Activated T-cell treated with anti-CD3 and anti-CD28 coated beads for 24 hours (primary cell): ENCODE measurements at places on chromosomes 5 and 9.

DNA sequence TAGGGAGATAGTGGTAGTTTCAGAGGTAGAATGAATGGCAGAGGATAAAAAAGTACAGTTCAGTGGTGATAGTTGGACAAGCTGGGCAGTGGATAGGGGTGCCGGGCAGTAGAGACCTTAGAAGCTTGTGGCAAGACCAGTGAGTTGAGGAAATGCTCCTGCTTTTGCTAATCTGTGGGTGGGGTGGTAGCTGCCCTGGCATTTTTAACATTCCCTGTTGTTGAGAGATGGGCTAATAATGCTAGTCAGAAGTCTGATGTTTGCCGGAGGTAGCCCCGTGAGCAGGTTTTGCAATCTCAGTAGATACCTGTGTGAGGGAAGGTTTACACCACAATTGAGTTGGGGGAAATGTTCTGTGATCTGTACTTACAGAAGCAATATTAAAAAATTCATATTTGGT is 91.1 kb downstream of the TRIO start:
- no peak for DNase-seq

DNA sequence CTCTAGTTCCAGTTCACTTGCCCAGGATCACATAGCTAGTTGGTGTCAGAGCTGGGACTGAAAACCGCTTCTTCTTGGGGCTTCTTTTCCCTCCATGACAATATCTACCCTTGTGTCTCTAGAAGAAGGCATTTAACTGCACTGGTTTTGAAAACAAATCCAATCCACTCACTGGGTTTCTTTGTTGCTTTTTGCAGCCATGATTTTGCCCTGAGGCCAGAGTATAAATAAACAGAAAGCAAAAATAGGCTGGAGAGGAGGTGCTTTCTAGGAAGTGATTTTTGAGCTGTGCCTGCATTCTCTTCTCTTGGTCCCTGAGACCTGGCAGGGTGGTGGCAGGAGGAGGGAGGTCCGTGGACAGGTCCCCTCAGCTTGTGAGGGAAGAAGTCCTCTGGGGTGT is 6.9 kb upstream of the TRIO start:
- no peak for DNase-seq

DNA sequence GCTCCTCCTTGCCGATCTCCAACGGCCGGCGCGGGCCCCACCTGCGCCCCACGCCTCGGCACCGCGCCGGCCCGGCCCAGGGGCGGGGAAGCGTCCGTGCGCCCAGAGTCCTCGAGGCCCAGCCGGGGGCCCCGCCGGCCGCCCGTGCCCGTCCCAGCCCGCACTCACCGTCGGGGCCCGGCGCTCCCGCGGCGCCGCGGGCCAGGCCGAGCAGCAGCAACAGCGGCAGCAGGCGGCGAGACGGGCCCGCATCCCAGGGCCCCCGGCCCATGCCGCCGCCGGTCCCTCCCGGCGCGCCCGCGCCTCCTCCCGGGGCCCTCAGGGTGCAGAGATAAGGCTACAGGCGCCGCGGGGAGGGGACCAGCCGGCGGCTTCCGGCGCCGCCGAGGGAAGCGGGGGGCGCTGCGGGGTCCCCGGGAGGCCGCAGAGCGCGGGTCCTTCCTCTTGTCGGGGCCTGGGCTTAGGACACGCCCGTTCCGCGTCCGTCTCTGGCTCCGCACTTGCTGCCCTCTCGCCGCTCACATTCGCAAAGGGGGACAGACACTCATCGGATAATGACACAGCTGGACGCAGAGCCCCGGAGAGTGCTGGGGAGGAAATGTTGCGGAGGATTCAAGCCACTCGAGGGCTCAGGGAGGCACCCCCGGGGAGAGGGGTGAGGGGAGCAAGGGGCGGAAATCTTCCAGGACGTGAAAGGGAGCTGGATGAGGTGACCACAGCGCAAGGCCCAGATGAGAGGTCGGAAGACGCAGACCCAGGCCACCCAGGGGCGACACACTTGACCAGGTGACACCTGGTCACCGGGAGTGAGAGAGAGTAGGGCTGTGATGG is at the start of gene SUSD1:
SUSD1 (minus strand) TSS at position 333 of the 831 bp plus-strand sequence; CDS start at position 271, 62 bp downstream.
- no peak for DNase-seq

- DNase-seq: no peak
These were observed 57.1 kb upstream of the PSD2 start for GRCh38 chr5:139738193-139739149.

GRCh38 chr9:31445960-31446359 is 938.5 kb upstream of the ACO1 start:
- no peak for DNase-seq

DNA sequence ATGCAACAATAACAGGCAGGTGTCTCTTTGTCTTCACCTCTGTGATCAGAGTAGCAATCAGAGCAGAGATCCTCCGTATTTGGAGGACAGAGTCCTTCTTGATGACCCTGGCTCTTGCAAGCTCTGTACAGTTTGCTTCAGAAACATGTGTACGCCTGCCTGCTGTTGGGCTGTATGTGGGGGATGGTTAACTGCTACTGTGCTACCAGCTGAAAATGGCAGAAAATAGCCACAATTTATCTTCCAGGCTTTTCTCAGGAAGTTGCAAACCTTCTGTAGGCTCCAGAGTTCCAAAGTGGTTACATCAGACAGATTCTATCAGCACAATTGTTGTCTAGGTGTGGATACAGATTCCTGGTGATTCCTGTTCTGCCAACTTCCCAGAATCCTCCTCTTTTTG is 35.5 kb downstream of the DDX46 start:
- DNase-seq: no peak
